ENCODE measurements at places on chromosomes 3 and 15.

DNA sequence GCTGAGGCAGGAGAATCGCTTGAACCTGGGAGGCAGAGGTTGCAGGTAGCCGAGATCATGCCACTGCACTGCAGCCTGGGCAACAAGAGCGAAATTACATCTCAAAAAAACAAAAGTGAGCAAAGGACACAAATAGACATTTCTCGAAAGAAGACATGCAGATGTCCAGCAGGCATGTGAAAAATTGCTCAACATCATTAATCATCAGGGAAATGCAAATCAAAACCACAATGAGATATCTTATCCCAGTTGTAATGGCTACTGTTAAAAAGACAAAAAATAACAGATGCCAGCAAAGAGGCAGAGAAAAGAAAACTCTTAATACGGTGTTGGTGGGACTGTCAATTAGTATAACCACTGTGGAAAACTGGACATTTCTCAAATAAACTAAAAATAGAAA, 20.9 kb downstream of the ASB7 start:
- no peak for DNase-seq

DNA sequence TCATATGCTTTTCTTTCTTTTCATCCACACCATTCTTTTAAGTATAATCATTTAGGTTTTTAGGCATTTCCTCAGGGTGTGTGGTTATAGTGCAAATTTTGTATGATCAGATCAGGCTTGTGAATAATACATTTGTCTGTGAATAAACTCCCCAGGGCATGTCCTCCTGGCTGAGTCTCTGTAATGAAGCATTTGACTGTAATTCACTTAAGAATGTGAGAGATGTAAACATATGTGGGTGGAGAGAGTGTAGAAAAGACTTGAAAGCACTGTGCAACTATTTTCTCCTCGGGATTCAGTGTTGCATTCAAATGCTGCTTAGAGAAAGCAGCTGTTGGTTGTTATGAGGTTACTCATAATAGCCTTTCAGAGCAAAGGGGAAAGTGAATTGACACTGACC, 996.5 kb downstream of the TUSC7 start:
- no peak for DNase-seq

- no peak for DNase-seq
Observed at GRCh38 chr3:94524102-94524919, 461.4 kb downstream of the NSUN3 start.

DNA sequence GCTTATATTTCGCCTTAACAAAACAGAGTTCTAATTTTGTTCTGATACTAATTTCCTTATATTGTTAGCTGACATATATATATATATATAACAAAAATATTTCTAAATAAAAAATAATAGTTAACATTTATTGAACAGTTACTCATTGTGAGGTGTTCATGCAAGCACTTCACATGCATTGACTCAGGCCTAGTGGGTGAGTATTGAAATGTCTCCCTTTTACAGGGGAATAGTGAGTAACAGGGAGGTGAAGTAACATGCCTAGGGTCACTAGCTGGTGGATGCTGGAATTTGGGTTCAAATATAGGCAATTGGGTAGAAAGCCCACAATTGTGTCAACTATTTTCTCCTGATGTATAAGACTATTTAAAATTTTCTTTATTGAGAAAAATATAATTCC, 102.6 kb upstream of the ZPLD1 start:
- DNase-seq, result peak; percentile 15

- DNase-seq, result peak; percentile 74
Observed at GRCh38 chr3:125057186-125057850, 1.5 kb upstream of the HEG1 start.

All from RKO (cell line).